B cell (primary cell): ENCODE measurements at places on chromosomes 7 and 10. TPM values are rescaled to one million over a fixed set of nuclear protein-coding genes. Genes with fewer than 3 reads are reported as not detected.

MSMB gene
- not detected in 2 replicates for total RNA-seq

HMX2 gene
- not detected in 2 replicates for total RNA-seq

TMEM176B gene
- 0.25 and 0.73 TPM in 2 replicates for total RNA-seq

CDK14 gene
- total RNA-seq: 167 and 174 TPM in 2 replicates

TMEM176A gene
- total RNA-seq: not detected in 2 replicates

EPO gene
- not detected in 2 replicates for total RNA-seq

TEX47 gene
- total RNA-seq: not detected in 2 replicates

EBLN1 gene
- not detected in 2 replicates for total RNA-seq

PON1 gene
- not detected in 2 replicates for total RNA-seq

SLC26A3 gene
- not detected in 2 replicates for total RNA-seq

CPVL gene
- 0.41 TPM in 1 of 2 replicates, not detected in the other for total RNA-seq

ADAM22 gene
- 1.8 and 2.0 TPM in 2 replicates for total RNA-seq

FAM13C gene
- total RNA-seq: not detected in 2 replicates

APBB1IP gene
- 97.0 and 99.8 TPM in 2 replicates for total RNA-seq

GSTO2 gene
- 0.89 and 1.4 TPM in 2 replicates for total RNA-seq

SUPV3L1 gene
- 37.1 and 40.4 TPM in 2 replicates for total RNA-seq

CH25H gene
- not detected in 2 replicates for total RNA-seq

LOXL4 gene
- not detected in 2 replicates for total RNA-seq

LRRC18 gene
- total RNA-seq: not detected in 2 replicates

PNLIPRP1 gene
- not detected in 2 replicates for total RNA-seq
